Stimulated activated CD4-positive, alpha-beta T cell treated with anti-CD3 and anti-CD28 coated beads, Interleukin-4, amount 100 ng/mL, for 48 hours (primary cell): ENCODE measurements at places on chromosomes 3 and 15.

DNA sequence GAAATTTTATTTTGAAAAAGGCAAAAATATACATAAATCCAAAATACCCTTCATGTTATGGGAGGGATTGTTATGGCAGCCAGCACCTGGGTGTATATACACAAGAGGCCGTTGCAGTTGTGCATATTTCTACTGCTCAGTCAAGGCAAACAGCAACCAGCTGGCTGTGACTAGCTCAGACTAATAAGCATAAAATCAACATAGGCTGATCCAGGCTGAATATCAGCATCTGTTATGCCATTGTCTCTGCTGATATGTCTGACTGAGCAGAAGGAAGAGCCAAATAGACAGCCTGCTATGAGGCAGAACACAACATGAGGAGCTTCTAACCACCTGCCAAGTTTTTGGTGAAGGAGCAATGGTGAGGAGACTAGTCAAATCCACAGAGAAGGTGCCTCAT lies 457.5 kb upstream of the ALCAM start:
- DNase-seq, result no peak

DNA sequence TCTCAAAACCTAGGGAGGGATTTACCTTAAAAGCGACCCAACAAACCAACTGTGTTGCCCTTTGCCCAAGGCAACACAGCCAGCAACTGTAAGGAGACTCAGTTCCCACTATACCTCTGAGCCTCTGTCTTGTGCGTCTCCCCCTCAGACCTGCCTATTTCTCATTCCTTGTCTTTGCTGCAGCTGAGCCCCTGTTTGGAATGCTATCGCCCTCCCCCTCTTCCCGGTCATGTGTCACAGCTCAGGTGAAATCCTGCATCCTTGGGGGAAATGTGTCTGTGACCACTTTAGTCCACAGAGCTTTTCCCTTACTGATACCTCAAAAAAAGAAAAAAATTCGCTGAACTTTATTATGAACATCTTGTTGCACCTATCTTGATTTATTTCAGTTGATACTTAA lies 52.0 kb upstream of the LRIG1 start:
- DNase-seq, result no peak

GRCh38 chr15:28955160-28955992 lies 69.6 kb downstream of the APBA2 start:
- no peak for DNase-seq

- no peak for DNase-seq
These were observed 290.4 kb downstream of the FAM43A start for GRCh38 chr3:194976049-194976451.

- DNase-seq, result no peak
These were observed 49.2 kb downstream of the SLMAP start for GRCh38 chr3:57805266-57805665.

- DNase-seq, result no peak
These were observed 469.5 kb downstream of the CNTN4 start for GRCh38 chr3:2568156-2568555.

DNA sequence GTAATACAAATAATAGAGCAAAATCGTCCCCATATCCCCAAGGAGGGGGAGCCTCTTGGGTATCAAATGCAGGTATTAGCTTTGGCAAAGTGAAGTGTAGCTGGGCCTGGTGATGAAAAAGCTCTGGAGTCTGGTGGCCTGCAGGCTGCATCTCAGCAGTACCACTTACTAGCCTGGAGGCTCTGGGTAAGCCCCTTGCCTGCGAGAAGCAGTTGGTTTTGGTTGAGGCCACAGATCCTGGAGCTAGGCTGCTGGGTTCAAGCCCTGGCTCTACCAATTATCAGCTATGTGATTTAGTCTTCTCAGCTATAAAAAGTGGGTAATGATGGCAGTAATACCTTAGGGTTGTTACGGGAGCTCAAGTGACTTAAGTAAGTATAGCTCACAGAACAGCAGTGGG lies 6.1 kb downstream of the KCNAB1 start:
- DNase-seq, result no peak
